Activated CD8-positive, alpha-beta T cell treated with anti-CD3 and anti-CD28 coated beads for 36 hours (primary cell): ENCODE measurements at places on chromosomes 6 and 20. TPM values are rescaled to one million over a fixed set of nuclear protein-coding genes. Genes with fewer than 3 reads are reported as not detected.

Gene CCN6
- total RNA-seq, result not detected

DNA sequence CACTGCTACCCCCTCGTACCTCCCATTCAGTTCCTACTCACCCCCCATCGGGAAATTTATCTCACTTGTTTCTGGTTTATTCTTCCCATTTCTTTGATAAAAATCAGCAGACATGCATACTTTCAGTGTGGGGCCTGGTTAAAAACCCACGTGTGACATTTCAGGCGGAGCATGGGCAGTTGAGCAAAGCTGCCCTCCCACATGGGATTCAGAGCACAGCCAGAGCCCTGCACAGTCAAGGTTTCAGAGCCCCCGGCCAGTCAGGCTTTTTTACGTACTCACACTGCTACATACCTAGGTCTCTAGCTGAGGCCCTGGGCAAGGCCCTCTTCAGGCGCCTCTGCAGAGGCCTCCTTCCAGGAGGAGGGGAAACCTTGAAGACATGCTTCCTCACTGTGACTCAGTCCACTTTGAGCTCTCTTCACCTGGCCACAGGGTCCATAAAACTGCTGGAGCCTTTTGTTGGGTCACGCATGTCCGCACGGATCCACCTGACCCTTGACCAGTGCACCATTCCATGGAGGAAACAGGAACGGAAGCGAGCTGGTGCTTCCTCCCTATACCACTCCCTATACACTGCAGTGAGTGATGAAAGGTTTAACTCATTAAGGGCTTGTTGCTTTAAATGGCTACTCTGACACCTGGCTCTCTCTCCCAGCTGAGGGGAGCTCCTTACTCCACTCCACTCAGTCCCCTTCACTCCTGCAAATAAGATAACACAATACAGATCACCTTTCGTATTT is 713.3 kb downstream of the PRKN start:
- H3K36me3 ChIP-seq, result no peaks in the 10 kb centered on the region
- H3K4me3 ChIP-seq, result no peak overlapping the region
- H3K27ac ChIP-seq, result no peak overlapping the region
- no peak for DNase-seq

- peaks cover 15% of the 10 kb centered on the region for H3K36me3 ChIP-seq
- DNase-seq, result no peak
- no peak overlapping the region for H3K4me3 ChIP-seq
- no peak overlapping the region for H3K27ac ChIP-seq
Observed at GRCh38 chr6:158060455-158061360, 79.0 kb downstream of the SYNJ2 start.

DNA sequence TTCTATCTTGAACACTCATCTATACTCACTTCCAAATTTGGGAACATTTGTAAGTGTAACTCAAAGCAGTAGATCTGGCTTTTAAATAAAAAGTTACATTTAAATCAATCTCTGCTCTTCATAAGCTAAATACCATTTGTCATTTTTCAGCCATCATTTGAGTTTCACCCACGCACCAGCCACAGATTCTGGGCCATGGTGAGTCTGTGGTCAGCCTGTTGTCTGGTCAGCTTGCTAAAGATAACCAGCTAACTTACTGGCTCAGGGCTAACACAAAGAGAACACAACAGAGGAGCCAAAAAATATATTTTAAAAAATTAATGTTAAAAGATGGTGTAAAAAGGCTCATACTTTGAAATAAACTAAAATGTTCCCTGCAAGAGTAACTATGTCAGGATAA is 181.3 kb downstream of the KIF6 start:
- DNase-seq, result no peak
- no peaks in the 10 kb centered on the region for H3K36me3 ChIP-seq
- peaks cover 15% of the 10 kb centered on the region for H3K27me3 ChIP-seq
- no peak overlapping the region for H3K27ac ChIP-seq
- H3K4me3 ChIP-seq, result no peak overlapping the region

GRCh38 chr20:47141941-47142773 is 214.3 kb downstream of the ZMYND8 start:
- H3K27me3 ChIP-seq, result no peaks in the 10 kb centered on the region
- no peak overlapping the region for H3K4me3 ChIP-seq
- H3K36me3 ChIP-seq, result no peaks in the 10 kb centered on the region
- no peak overlapping the region for H3K27ac ChIP-seq
- H3K4me1 ChIP-seq, result no peaks in the 10 kb centered on the region

Gene TSHZ2
- total RNA-seq, result 0.38 TPM

Gene CCN2
- not detected for total RNA-seq

- H3K4me3 ChIP-seq, result peak overlapping the region; percentile 97
- DNase-seq, result peak; percentile 25
- peaks cover 43% of the 10 kb centered on the region for H3K4me1 ChIP-seq
Observed at GRCh38 chr6:32191696-32192607, 491 bp downstream of the GPSM3 start.

- no peak overlapping the region for H3K4me3 ChIP-seq
- no peaks in the 10 kb centered on the region for H3K27me3 ChIP-seq
- peaks cover 2% of the 10 kb centered on the region for H3K36me3 ChIP-seq
- DNase-seq, result peak; percentile 29
Observed at GRCh38 chr6:157514659-157515496, 133.9 kb downstream of the ZDHHC14 start.

GRCh38 chr6:157065366-157065765 is 258.0 kb downstream of the TMEM242 start:
- H3K27ac ChIP-seq, result no peak overlapping the region
- no peak for DNase-seq
- peaks cover 3% of the 10 kb centered on the region for H3K36me3 ChIP-seq

Gene CCR6
- total RNA-seq, result 0.23 TPM

Gene LPA
- total RNA-seq, result not detected

- H3K4me3 ChIP-seq, result no peak overlapping the region
- no peaks in the 10 kb centered on the region for H3K4me1 ChIP-seq
- peaks cover 10% of the 10 kb centered on the region for H3K27me3 ChIP-seq
- no peak for DNase-seq
- no peaks in the 10 kb centered on the region for H3K36me3 ChIP-seq
Observed at GRCh38 chr6:47353871-47354270, 44.2 kb upstream of the TNFRSF21 start.

- no peak overlapping the region for H3K4me3 ChIP-seq
- H3K27ac ChIP-seq, result no peak overlapping the region
- H3K27me3 ChIP-seq, result peaks cover 6% of the 10 kb centered on the region
- H3K4me1 ChIP-seq, result no peaks in the 10 kb centered on the region
Observed at GRCh38 chr6:115909923-115910546, 150.7 kb downstream of the FRK start.
